ENCODE measurements at places on chromosomes 16 and 17.

DNA sequence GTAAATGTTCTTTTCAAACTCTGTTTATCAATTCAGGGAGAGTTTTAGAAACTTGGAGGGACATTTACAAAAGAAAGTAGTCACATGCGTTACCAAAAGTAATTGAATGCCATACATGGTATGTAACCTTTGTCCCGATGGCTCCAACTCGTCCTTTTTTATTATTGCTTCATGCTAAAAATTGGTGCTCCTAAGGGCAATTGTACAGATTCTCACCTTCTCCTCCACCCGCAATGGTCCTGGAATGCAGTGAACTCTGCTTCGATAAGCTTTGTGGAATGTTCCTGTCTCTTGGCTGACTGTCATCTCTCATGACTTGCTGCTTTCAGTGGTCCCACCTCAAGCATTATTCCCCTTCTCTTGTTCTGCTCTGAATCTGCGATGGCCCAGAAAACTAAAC lies 20.9 kb downstream of the GNAO1 start:
- DNase-seq, result no peak

GRCh38 chr17:61386251-61386650 lies 13.4 kb upstream of the TBX2 start:
- DNase-seq, result no peak

GRCh38 chr16:64051824-64052223 lies 1070.0 kb downstream of the CDH11 start:
- peak; percentile 6 for DNase-seq

- DNase-seq, result no peak
Observed at GRCh38 chr16:9381399-9381798, 290.0 kb downstream of the HAPSTR1 start.

GRCh38 chr17:80908776-80909175 lies 82.9 kb upstream of the CHMP6 start:
- no peak for DNase-seq

DNA sequence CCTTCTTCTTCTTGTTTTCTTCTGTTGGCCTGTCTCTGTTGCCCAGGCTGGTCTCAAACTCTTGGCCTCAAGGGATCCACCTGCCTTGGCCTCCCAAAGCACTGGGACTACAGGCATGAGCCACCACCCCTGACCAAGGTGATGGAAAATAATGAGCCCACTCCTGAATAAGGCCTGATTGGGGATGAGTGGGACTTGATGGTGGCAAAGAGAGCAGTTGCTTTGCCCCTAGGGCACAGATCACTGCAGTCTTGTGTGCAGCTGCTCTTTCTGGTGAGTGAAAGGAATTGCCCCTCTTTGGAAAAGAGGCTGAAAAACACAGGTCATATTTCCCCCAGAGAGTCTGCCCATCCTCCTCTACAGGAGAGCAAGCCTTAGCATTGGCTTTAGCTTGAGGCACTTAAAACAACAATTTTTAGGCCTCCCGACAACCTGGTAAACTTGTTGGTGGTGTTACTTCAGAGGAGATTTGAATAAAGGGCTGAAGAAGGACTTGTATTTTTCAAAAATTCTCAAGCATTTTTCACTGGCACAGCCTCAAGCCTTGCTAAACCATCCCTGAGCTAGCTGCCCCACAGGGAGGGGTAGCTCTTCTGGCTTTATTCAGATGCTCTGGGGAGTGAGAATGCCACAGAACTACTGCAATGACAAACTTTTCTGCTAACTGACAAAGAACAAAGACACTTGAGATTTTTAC lies 6.1 kb upstream of the PDP2 start:
- DNase-seq, result peak; percentile 34

DNA sequence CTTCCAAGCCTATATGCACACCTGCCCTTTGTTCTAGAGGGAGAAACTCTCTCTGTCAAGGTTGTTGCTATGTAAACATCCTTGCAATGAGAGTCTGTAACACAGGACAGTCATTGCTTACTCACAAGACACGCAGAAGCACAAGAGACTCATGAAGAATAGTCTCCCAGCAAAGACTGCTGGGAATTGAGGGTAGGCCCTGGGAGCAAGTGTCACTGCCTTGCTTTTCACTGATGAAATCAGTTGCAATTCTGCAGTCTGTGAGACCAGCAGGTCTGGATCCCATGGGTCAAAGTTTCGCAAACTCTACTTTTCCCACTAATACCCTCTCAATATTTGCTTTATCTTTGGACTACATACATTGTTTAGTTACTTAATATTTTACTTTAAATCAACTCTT lies 177.4 kb downstream of the FTO start:
- DNase-seq, result peak; percentile 90
